Gastroesophageal sphincter (tissue), 4 donors: ENCODE measurements at places on chromosomes 11 and 22. TPM values are rescaled to one million over a fixed set of nuclear protein-coding genes. Genes with fewer than 3 reads are reported as not detected.

The TEX54 gene
- not detected for total RNA-seq

The GRK3 gene
- 3.9 TPM for total RNA-seq

The GAB4 gene
- total RNA-seq = not detected

The CHST1 gene
- 2.3 TPM for total RNA-seq

The BCO2 gene
- 0.96 TPM for total RNA-seq

The MAPK8IP2 gene
- 2.3 TPM for total RNA-seq

The NCF4 gene
- total RNA-seq = 14.4 TPM

The HOATZ gene
- total RNA-seq = not detected

The OR52I1 gene
- total RNA-seq = not detected

The GUCY1A2 gene
- total RNA-seq = 10.3 TPM

The OR8D4 gene
- total RNA-seq = not detected

The ACTN3 gene
- total RNA-seq = not detected
